CD4-positive, alpha-beta T cell treated with Interleukin-15 for 4 hours (primary cell): ENCODE measurements at places on chromosomes 1 and 21.
A peak's percentile ranks its signal among the peaks of the same experiment; 100 is the strongest.

GRCh38 chr1:182279302-182279701, 112.3 kb downstream of the GLUL start:
- no peak for DNase-seq

DNA sequence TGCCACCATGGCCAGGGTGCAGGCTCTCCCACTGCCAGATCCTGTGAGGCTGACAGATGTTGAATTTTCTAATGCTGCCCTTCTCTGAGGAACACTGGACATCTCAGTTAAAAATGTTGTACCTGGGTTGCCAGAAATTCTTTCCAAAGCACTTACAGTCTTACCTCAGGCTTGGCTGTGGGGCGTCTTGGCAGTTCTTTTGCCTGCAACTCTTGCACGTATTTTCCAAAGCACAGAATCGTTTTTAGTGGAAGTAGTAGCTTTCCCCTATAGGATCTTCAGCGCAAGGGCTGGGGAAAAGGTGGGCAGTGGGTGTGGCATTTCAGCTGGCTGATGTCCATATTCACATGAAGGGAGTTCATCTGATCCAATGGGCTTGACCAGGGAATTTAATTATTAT, 53.9 kb downstream of the EDN2 start:
- no peak for DNase-seq

GRCh38 chr21:14072761-14073535, 137.8 kb downstream of the LIPI start:
- DNase-seq: no peak

GRCh38 chr1:65398083-65398482, 22.4 kb upstream of the LEPR start:
- DNase-seq: no peak

DNA sequence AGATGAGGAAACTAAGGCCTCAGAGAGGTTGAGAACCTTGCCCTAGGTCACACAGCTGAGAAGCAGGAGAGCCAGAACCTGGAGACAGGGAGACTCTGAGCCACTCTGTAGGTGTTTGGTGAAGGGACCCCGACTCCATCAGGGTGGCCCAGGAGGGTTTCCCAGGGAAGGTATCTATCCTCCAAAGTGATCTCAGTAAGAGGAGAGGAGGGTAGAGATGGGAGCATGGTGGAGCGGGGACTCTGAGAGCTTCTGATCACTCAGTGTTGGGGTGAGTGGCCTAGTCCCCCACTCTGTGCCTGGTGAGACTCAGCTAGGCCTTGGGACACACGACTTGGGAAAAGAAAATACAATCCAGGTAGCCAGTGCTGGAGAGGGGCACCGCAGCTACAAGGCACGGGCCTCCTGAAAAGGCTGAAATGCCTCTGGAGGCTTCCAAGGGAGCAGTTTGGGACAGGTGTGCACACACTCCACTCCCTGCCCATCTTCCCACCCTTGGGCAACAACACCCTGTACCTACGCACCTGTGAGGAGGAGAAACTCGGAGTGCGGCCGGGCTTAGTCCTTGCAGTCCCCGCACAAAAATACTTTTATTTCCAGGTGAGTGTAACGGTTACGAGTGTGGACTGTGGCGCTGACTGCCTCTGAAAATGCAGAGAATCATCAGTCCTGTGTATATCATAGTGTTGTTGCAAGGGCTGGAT, 80.8 kb downstream of the CAMK2N1 start:
- DNase-seq: no peak

GRCh38 chr21:25464275-25464674, 143.0 kb downstream of the MRPL39 start:
- peak; percentile 71 for DNase-seq

DNA sequence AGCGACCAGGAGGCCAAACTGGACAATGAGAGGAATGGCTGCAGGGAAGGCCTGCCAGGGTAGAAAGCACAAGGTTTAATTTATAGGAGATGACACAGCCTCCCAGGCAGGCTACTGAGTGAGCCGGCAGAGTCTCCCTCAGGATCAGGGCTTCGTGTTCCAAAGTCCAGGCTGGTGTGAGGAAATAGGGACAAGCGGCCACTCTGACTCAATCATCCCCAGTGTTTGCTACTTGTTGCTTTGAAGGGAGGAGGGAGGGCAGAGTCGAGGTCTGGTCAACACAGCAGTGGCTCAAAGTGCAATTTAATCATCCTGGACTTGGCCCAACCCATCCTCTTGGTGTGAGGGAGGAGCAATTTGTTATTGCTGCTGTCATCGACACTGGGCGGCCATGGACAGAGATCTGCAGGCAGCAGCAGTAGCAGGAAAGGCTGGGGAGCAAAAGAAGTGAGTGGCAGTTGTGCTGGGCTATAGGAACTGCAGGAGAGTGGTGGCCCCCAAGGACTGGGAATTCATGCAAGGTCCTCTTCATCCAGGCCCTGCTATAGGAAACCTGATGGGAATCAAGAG, 27.5 kb downstream of the TBX15 start:
- no peak for DNase-seq

DNA sequence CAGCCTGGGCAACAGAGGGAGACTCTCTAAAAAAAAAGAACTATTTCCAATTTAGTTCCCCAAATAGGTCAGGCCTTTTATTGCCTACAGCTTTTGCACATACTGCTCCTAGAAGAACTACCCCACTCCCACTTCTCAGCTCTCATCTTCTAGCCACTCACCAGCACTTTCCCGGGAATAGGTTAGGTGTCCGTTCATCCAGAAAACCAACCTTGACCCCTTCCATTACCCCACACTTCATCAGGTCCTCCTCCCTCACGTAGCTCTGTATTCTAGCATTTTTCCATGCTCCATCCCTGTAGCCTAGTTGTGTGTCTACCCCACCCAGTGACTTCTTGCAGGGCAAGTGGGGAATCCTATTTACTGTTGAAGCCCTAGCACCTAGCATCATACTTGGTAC, 42.6 kb downstream of the C8B start:
- DNase-seq: no peak

GRCh38 chr1:201537891-201538611, 876 bp upstream of the NAV1 start:
- DNase-seq: no peak

- no peak for DNase-seq
Observed at GRCh38 chr1:156359973-156360372, 9.0 kb upstream of the RHBG start.

DNA sequence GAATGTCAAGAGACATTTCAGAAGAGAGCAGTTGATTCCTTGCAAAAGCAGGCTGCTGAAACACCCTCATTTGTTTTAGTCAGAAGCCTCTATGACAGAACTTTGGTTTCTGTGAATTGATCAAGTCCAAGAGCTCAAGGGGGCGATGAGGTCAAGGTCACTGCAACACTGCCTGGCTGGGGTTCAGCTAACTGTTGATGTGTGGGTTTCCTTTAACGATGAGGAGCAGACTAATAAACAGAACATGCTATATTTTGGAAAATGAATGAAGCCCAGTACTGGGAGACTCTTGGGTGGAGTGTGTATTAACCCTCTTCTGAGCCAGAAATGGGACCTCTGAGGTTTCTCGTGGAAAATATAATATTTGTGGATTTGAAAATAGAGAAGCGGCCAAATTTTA, 109.3 kb downstream of the ZC3H11B start:
- no peak for DNase-seq

DNA sequence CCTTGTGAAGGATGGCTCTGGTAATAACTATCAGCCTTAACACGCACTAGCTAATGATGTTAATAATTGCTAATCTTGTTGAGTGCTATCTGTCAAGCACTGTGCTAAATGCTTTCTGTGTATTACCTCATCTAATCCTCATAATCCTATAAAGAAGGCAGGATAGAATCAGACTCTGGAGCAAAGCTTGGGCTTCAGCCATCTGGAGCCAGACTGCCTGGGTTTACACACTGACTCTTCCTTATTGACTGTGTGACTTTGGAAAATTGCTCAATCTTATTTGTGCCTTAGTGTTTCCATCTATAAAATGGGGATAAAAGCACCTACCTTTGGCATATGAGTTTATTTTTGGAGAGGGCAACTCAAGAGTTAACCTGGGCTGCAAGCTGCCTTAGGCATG, 216.1 kb downstream of the NUF2 start:
- DNase-seq: no peak

- DNase-seq: no peak
Observed at GRCh38 chr1:239185245-239185619, 201.1 kb upstream of the CHRM3 start.

- peak; percentile 96 for DNase-seq
Observed at GRCh38 chr1:1511533-1512285, at the start of gene ATAD3A. ATAD3A (plus strand) TSS chr1:1512162; CDS start chr1:1512269, 107 bp downstream.

DNA sequence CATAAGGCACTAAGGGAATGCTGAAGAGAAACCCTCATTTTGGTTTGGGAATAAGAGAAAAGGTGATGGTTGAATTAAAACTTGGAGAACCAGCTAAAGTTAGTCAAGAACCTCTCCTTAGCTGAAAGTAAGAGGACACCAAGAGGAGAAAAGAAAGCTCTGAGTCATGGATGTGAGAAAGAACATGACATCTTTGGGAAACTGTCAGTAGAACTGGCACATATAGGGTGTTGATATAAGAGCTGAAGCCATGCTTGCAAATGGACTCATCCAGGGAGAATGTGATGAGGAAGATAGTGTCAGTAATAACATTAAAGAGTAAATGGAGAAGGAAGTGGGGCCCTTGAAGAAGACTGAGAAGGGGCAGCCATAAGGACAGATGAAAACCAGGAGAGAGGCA, 54.3 kb downstream of the LRRC8C start:
- DNase-seq: no peak

DNA sequence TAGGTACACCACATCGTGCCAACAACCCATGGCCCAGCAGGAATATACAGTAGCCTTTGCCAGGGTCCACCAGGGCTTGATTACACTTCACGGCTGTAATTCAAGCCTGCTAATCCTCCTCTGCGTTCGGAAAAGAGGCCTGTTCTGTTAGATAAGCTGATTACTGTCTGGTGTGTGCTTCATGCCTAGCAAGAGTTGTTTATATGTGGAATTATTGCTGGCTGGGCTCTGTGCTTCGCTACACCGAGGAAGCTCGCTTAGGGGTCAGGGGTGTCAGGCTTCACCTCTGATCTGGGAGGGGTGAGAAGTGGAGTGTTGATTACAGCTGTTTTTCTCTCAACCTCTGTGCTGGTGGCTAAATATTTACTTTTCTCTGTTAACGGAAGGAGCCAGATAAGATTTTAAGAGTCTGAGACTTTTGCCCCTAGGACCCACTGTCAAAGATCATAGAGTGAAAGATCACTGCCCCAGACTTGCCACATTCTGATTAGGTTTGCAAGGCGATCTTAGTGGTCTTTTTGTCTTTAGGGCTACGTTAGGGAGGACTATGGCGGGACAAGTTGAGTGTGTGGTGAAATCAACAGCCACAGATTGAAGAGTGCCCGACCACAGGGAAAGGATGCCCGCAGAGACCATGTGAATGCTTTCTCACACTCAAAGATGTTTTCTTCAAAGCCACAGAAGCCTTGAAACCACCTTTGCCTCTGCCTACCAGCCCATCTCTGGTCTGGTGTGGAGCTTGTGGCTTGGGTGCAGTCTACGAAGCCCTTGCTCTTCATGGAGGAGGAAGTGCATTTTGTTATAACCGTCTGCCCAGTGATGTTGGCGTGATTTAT, 216.1 kb downstream of the PBX1 start:
- no peak for DNase-seq

GRCh38 chr1:186722711-186723309, 42.6 kb upstream of the PTGS2 start:
- peak; percentile 6 for DNase-seq

- no peak for DNase-seq
Observed at GRCh38 chr1:93001893-93002292, 40.6 kb upstream of the DIPK1A start.

DNA sequence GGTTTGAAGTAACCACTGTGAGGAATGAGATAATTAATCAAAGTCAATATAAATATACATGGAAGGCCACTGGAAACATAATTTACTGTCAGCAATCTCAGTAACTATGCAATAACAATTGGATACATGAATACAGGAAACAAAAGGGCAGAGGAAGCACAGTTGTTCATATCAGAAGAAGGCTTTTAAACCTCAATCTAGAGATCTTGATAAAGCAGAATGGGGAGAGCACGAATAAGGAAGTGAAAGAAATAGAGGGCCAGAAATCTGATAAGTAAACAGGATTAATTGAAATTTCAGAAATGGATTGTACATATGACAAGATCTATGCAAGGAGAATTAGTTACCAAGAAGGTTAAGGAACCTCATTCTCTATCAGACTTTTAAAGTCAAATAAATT, 93.0 kb downstream of the EVI5 start:
- no peak for DNase-seq

DNA sequence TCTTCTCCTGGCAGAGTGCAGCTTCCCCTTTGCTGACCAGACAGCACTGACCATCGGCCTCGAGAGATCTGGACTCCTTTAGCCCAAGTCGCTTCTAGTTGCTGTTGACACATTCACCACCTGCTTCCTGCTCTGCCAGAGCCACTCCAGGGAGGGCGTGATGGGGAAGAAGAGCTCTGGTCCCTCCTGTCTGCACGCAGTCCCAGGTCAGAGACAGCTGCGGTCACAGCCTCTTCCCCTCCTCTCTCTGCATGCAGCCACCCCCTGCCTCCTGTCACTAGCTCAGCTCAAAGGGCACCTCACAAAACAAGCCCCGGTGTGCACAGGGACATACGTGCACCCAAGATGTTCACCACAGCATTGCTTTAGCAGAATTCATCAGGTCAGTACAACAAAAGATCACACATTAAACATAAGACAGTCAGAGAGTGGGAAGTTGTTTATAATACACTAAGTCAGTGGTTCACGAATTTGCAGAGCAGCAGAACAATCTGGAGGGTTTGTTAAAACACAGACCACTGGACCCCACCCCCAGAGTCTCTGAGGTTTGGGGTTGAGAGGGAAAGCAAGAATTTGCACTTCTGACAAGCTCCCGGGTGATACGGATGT, 132.9 kb downstream of the SYF2 start:
- peak; percentile 41 for DNase-seq

DNA sequence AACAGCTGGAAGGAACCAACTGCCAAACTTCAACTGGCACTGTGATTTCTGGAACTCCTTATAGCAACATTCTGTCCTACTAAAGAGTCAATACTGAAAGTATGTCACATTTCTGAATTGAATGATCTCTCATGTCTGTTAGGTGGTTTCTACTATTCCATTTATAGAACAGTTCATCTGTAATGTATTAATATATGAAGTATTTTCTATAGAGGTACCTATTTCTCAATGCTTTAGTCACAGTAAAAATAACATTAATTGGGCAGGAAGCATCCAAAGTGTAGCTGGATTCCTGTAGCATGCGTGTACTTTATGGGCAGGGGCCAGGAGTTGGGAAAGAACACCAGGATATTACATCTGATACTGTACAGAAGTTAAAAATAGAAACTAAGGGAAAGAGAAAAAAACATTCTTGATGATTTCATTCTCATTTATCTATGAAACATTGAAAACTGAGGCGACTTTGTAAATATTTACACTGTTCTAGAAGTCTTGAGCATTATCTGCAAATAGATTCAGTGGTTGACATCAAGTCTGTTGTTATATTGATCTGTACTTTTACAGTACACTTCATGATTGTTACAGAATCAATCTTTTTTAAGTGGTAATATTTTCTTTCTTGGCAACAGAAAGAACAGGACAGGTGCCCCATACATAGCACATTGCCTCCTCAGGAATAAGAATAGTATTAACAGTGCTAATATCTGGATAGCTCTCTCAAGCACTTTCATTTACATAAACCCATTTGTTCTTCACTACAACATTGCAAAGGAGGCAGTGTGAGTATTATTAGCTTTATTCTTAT, 6.2 kb upstream of the ZNF281 start:
- no peak for DNase-seq

GRCh38 chr1:115218034-115218405, 120.0 kb downstream of the NGF start:
- no peak for DNase-seq

- no peak for DNase-seq
Observed at GRCh38 chr1:16293538-16293937, 56.6 kb upstream of the CPLANE2 start.

GRCh38 chr1:53398091-53398490, 61.1 kb upstream of the DMRTB1 start:
- no peak for DNase-seq
